Stimulated activated naive CD8-positive, alpha-beta T cell treated with anti-CD3 and anti-CD28 coated beads, Interleukin-15, Interleukin-2, amounts not matched to agents 100 U/mL and 50 U/mL, for 24 hours (primary cell): ENCODE measurements at places on chromosomes 5 and 9.

DNA sequence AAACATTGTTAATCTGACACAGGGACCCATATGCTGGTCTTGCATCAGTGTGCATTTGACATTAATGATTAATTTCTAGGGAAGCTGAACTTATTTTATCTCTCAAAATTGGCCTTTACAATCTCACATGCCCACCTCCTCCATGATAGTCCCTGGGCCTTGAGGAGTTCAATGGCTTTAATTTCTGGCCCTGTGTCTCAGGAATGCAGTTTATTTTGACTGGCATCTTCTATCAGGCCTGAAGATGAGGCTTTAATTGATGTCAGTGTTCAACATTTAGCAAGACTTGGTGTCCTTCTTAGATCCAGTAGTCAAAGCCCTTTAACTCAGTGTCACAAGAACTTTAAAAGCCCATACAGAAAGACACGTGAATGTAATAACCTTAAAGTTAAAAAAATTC, 10.5 kb upstream of the CLTB start:
- no peak for DNase-seq

- DNase-seq: no peak
Measured at GRCh38 chr5:88325868-88326267, 57.2 kb upstream of the TMEM161B start.

GRCh38 chr9:93286252-93287188, 102.6 kb downstream of the WNK2 start:
- no peak for DNase-seq

DNA sequence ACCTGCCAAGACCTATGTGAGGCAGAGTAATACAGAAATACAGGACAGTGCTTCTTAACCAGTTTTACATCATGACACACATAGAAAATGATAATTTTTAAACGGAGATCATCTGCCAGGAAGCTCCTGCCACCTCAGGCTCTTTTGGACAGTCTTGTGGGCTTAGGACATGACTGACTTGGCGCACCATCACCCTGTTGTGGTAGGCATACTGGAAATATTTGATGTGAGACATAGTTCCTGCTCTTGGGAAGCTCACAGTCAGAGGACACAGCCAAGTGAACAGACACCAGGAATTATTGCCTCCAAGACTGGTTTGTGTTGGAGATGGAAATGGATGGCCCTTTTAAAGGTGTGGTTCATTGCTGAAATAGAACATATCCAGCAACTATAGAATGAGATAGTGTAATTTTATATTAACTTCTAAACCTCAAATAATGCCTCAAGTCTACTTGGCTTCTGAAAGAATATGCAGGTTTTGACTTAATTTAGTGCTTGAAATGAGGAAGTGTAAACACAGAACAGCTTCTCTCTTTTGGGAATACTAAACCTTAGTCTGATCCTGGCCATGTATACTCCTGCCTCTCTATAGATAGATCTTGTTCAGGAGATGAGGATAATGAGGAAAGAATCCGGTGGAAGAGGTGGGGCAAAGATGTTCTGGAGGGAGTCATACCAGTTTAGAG, 19.7 kb downstream of the CPEB4 start:
- DNase-seq: no peak

- no peak for DNase-seq
Measured at GRCh38 chr9:136233868-136234267, 11.7 kb downstream of the QSOX2 start.

- no peak for DNase-seq
Measured at GRCh38 chr5:121299153-121299552, 552.5 kb upstream of the FTMT start.

DNA sequence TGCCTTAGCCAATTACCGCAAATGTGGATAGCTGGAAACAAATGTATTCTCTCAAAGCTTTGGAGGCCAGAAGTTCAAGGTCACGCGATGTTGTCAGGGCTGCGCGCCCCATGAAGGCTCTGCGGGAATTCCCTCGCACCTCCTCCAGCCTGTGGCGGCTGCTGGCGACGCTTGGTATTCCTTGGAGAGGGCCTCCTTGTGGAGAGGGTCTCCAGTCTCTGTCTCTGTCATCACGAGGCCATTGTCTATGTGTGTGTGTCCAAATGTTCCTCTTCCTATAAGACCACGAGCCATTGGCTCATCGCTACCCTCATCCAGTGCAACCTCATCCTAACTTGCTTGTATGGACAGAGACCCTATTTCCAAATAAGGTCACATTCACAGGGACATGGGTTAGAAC, 97.5 kb downstream of the ANKRD33B start:
- DNase-seq: no peak

DNA sequence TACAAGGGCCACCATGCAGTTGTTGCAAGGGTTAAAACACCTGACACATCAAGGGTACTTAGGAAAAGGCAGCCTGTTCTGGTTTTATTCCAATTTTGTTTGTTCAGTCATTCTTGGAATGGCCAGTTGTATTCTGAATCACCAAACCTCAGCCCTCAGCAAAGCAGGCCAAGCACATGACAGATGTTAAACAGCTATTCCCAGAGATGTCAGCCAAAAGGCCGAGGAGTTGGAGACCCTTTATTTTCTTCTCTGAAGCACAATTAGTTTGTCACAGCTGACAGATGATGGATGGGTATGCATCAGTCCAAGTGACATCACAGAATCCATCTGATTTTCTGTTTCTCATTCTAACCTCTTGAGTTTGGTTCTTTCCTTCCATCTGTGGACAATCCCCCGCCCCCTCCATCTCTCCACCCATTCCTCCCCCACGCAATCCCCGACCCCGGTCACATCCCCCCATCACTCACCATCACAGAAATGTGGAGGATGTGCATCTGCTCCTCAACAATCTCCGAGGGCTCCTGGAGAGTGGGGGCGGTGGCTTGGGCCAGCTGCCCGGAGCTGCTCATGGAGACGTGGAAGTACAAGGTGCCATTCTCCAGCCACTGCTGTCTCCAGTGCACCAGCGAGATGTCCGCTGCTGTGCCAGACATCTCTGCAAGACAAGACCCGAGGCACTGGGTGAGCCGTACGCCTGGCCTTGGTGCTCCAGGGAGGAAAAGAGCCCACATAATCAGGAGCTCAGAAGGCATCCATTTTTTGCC, 123.8 kb downstream of the ASTN2 start:
- no peak for DNase-seq

- no peak for DNase-seq
Measured at GRCh38 chr9:136910197-136910900, 24.0 kb downstream of the TRAF2 start.

GRCh38 chr5:75551471-75551870, 39.8 kb downstream of the POLK start:
- DNase-seq: no peak

DNA sequence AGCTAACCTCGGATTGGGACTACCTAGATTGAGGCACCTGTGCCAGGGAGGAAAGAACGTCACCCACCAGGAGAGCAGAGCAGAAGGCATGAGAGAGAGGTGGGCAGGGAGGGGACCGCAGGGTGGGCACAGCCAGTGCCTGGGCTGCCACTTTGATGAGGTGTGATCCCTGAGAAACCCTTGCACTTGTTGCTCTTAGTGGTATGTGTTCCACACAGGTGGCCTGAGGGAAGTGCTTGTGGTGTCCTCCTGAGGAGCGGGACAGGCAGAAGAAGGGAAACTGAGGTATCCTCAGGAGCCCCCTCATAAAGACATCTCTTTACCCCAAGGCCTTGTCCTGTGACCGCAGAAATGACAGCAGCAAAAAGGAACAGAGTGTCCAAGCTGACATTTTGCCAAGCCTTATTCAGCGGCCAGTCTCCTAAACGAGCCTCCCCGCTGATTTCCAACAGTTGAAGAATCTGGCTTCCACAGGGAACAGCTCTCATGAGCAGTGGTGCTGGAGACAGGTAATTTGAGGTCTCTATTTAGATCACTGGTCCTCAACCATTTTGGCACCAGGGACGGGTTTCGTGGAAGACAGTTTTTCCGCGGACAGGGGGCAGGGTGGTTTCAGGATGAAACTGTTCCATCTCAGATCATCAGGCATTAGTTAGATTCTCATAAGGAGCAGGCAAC, 82.4 kb downstream of the FOXD1 start:
- DNase-seq: no peak

- DNase-seq: no peak
Measured at GRCh38 chr5:57843059-57843367, 360.4 kb upstream of the ACTBL2 start.

DNA sequence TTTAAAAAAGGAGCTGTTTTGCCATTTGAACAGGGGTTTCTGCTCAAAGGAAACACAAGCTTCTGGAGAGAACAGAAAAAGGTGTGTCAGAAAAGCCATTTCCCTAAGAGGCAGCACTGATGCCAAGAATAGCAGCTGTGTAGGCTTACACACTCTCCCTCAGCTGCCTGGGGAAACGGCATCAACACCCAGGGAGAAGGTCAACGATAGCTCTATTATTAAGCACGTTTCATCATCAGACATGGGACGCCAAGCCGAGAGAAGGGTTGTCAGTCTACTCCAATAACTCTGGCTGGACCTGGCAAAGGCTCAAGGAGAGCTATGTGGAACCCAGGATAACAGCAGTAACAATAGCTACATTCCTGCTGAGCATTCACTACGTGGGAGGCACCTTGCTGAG, 314.2 kb downstream of the CDK5RAP2 start:
- no peak for DNase-seq

DNA sequence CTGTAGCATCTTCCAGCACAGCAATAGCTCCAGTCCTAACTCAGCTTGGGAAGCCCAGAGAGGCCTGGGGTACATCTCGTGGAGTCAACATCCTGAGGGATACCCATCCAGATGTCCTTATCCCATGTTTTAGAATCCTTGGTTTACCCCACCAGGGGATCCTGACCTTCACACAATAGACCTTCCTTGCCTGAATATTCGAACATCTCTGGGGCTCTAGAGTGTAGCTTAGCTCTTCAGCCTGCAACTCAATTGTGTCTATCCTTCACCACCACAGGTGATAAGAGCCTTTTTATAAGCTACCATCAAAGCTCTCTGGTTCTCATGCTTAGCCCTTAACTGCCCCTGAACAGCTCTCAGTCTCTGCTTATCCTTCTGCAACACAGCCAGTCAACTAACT, 7.5 kb upstream of the RALGPS1 start:
- no peak for DNase-seq

DNA sequence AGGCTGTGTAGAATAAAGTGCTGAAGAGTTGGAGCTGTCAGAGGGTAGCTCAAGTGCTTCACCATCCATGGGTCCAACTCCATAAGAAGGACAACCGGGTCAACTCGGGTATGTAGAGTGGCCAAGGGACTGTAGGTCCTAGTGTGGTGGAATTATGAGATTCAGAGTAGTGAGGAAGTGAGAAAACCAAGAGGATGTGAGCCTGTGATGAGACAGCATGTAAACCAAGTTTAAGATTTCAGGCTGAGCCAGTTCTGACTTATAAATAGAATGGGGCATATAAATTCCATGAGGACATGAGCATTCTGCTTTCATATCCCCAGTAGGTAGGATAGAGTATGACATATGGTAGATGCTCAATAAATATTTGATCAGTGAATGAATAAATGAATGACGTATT, 96.3 kb downstream of the CFAP95 start:
- no peak for DNase-seq

- no peak for DNase-seq
Measured at GRCh38 chr5:128541385-128541784, 3.3 kb upstream of the FBN2 start.
